ENCODE measurements at places on chromosomes 3 and 15. TPM values are rescaled to one million over a fixed set of nuclear protein-coding genes. Genes with fewer than 3 reads are reported as not detected.

TMCO5A gene
- not detected for total RNA-seq

APH1B gene
- total RNA-seq = 24.3 TPM

FAM107A gene
- total RNA-seq = under 0.01 TPM

ADAMTS7 gene
- 10.9 TPM for total RNA-seq

SNX4 gene
- 48.1 TPM for total RNA-seq

CEP63 gene
- total RNA-seq = 15.4 TPM

SH2D7 gene
- total RNA-seq = under 0.01 TPM

RPS17 gene
- total RNA-seq = 1,497 TPM

MUC13 gene
- total RNA-seq = not detected

SLC6A11 gene
- total RNA-seq = not detected

SLC6A1 gene
- under 0.01 TPM for total RNA-seq

PPP1R14D gene
- not detected for total RNA-seq

ABI3BP gene
- total RNA-seq = 21.2 TPM

IQCH gene
- total RNA-seq = 8.7 TPM

SLC22A14 gene
- 0.15 TPM for total RNA-seq

PCOLCE2 gene
- 98.7 TPM for total RNA-seq

LINS1 gene
- total RNA-seq = 14.1 TPM

HYAL2 gene
- 86.3 TPM for total RNA-seq

GOLGA8T gene
- total RNA-seq = not detected

QRICH1 gene
- total RNA-seq = 82.7 TPM

ACKR4 gene
- total RNA-seq = 33.6 TPM

PP2D1 gene
- not detected for total RNA-seq

MYO1E gene
- 82.2 TPM for total RNA-seq

SLC12A1 gene
- total RNA-seq = not detected

SIDT1 gene
- total RNA-seq = not detected

ASB14 gene
- not detected for total RNA-seq

PLA2G4D gene
- total RNA-seq = not detected

ITIH1 gene
- not detected for total RNA-seq

MST1R gene
- total RNA-seq = 1.9 TPM

GABRA5 gene
- not detected for total RNA-seq

CNTN4 gene
- not detected for total RNA-seq

CPB1 gene
- total RNA-seq = not detected

CCDC39 gene
- 0.17 TPM for total RNA-seq

IQCF5 gene
- not detected for total RNA-seq

MKRN2OS gene
- 0.33 TPM for total RNA-seq

GRAMD1C gene
- total RNA-seq = 7.1 TPM

WDR93 gene
- not detected for total RNA-seq

PPM1L gene
- total RNA-seq = 0.87 TPM

PLD1 gene
- 24.1 TPM for total RNA-seq

All from smooth muscle cell of trachea (primary cell).